ENCODE measurements at places on chromosomes 5 and 9.

DNA sequence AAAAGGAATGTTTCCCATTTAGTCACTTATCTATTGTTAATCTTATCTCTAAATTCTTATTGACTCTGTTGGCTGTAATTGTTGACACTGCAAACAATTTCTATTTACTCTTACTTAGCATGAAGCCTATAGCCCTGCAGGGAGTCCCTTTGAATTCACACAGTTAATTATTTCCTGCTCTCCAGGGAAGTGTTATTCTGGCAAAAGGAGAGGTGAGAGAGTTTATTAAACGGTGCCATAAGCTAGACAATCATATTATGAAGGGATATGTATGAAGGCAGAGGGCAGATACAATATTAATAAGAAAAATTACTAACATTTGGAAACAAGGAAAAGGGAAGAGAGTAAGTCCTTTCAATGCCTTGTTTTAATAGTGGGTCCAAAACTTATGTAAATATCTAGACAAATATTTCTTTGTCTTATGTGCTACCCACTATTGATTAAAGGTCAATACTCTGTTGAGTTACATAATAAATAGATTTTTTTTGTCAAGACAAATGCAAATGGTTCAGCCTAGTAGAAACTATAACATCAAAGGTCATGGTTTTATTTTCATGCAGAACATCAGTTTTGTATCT, 107.1 kb downstream of the CDH18 start:
- no peak for DNase-seq

- DNase-seq = no peak
These were observed 946.0 kb downstream of the NR2F1-AS1 start for GRCh38 chr5:92635001-92635461.

GRCh38 chr5:134975078-134975715, 7.5 kb downstream of the CATSPER3 start:
- peak; percentile 20 for DNase-seq

DNA sequence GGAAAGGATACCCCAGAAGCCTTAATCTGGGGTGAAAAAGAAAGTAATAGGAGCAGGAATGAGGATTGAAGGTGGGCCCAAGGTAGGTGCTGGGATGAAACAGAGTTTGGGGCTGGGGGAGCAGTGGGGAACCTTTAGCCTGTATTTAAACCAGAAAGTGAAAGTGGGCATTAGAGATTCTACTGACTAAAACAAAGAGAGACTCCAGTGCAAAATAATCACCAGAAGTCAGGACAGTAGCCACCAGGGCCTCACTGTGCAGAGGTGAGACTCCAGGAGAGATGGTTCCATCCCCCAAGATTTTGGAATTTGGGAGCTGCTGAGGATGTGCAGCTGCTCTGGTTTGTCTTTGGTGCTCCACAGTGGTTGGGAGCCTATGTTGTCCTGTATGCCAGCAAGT, 13.1 kb downstream of the DNAJB5 start:
- DNase-seq = no peak

DNA sequence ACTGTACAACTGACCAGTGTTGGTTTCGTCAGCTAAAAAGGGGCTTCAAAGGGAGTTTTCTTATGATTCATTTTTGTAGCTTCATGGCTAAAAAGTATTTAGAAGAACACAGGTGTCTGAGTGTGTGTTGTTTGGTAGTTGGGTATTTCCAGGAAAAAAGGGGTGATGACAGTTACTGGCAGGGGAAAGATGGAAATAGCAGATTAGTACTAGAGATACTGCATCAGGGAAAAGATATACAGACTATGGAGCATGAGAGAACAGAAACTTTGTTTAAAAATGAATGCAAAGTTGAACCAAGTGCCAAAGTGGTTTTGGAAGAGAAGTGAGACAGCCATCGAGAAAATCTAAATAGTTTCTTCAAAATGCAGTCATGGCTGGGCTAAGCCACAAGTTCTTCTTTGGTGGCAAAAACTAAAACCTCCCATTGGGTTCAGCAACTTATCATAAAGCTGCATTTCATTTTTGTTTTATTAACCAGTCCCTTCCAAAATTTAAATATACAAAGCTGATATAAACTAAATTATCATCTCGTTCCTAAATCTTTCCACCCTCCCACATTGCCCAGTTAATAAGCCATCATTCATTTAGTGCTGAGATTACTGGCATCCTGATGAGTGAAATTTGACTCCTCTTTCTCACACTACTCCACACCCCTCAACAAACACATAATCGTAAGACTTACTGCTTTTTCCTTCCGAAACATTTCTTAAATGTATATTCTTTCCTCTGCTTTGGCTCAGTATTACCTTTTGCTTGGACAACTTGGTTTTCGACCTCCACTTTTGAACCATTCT, 33.5 kb downstream of the ELL2 start:
- no peak for DNase-seq

DNA sequence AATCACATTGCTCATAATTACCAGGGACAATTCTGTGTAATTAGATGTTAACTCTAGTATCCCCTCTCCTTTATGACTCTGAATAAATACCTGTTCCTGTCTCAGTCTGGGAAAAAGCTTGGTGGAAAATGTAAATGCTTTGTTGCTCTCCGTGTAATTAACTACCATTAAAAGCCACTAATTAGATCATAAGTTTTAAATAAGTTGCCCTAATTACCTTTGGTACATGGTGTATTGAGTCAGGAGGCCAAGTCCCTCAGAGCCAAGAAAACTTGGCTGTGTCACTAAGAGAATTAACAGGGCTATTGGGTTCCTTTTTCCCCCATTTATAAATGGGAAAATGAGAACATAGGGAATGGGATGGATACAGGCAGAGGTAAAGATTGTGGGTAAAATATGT, 617.6 kb downstream of the TLR4 start:
- DNase-seq = no peak

DNA sequence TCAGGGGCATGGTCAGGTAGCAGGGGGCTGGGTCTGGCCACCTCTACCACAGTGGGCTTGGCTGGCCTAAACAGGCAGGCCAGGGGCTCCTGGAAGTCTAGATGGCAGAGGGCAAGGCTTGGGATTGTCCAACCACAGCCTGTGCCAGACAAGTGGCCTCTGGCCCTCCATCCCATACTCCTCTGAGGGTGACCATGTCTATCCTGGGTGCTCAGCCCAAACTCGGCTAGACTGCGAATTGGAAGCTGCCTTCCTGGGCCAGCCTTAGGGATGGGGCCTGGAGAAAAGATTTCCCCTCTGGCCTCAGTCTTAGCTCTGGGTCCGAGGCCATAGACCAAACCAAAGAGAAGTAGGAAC, 110.5 kb downstream of the PHF2 start:
- no peak for DNase-seq

DNA sequence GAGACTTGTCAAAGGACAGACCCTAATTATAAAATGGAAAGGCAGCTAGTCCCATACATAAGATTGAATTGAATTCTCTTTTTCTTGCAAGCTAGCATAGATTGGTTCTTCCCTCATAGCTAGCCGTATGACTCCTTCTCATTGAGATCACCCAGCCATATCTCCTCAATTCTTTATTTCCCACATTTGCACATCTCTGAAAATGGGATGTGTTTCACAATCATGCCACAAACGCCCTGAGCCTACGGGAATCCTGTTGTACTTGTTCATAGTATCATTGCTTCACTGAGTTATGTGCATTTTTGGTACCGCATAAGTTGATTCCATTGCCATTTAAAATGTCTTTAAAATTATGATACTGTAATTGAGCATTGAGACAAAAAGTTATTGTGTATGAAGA, 90.5 kb downstream of the PCSK1 start:
- DNase-seq = peak; percentile 43

DNA sequence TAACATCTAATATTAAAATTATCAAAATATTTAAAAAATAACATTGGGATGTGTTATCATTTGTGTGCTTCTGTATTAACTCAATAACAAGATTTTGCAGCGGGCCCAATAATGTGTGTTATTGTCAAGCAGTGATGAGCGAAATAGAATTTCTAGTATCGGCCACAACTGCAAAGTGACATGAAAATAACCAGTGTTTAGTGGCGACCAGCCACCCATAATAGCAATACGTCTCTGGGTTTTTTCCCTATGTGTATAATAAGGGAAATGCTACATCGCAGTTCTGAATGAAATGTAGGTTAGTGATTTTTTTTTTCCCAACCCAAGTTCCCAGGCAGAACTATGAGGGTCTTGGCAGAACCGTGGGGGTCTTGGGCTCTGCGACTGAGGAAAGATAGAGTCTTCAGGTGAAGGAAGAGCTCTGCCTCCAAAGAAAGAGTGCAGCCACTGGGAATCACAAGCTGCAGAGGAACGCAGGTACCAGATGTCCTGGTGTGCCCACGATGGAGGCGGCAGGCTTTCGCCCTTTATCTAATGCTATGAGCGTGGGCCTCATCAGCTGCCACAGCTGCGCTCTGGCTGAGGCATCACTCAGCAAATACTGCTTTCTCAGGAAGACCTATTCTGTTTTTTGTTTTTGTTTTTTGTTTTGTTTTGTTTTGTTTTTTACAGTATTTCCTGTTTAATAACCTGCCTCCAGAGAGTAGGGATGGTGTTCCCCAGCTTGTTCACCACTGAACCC, 235.0 kb downstream of the ROR2 start:
- no peak for DNase-seq

DNA sequence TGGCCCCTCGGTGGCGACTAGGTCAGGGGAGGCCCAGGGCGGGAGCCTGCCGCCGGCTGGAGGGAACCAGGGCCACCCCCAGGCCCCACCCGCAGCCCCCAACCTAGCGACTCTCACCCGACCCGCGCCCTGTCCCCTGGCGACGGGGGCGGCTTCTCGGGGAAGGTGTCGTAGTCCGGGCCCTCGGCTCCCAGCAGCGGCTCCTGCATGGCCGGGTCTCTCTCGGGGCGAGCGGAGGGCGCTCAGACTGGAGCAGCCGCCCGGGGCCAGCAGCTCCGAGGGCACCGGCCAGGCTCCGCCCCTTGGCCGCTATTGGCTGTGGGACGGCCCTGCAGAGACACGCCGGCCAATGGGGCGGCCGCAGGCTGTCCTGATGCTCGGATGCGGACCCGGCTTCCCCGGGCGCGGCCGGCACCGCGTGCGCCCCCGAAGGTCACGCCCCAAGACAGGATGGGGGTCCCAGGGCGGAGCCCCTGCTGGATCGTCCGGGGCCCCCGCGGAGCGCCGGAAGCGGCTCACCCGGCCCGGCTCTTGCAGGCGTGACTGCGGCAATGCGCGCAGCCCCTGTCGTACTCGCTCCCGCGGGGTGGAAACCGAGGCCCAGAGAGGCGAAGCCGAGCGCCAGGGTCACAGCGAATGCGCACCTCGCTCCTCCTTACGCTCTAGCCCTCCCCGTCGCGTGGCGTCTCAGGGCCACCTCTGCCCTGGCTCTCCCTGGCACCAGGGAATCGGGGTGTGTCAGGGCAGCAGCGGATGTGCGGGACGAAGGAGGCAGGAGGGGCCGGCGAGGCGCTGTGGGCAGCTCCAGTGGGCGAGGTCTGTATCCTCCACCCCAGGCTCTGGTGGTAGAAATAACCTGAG, at the start of gene SLC2A6:
Gene SLC2A6 (minus strand): TSS at position 249 of the 861 bp plus-strand sequence. CDS start 40 bp downstream, at position 209.
- DNase-seq = peak; percentile 49

DNA sequence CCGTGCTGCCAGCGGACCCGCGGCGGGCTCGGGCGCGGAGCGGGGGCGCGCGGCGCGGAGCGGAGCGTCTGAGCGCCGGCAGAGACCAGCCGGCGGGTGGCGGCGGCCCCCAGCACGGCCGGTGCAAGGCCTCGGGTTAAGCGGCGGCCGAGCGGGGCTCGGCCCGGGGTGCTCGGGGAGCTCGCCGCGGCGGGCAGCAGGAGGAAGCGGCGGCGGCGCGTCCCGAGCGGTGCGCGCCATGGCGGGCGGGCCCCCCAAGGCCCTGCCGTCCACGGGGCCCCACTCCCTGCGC, 150 bp downstream of the SNX30 start:
- no peak for DNase-seq

- no peak for DNase-seq
These were observed 61.4 kb downstream of the TSSK1B start for GRCh38 chr5:113373426-113373825.

DNA sequence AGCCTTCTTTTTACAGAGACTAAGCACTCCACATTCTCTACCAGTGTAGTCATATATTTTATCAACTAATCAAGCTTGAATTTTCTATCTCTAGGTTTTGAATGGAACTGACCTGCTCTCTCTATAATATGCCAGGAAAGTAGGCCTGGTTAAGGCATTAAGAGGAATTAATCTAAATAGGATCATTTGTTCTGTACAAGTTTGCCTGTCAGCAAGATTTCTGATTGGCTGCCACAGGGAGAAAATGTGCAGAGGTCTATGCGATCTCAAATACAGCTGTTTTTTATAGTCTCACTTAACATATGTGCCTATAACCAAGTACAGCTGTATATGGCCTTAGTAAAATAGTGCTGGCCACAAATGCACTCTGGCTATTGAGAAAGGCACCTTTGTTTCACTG, 418.8 kb downstream of the KDM4C start:
- no peak for DNase-seq

- DNase-seq = no peak
These were observed 193.0 kb downstream of the PRR16 start for GRCh38 chr5:120657104-120657503.

- no peak for DNase-seq
These were observed 24.6 kb downstream of the SECISBP2 start for GRCh38 chr9:89342948-89343347.

- no peak for DNase-seq
These were observed 40.8 kb downstream of the ERGIC1 start for GRCh38 chr5:172874647-172875504.

GRCh38 chr9:8437876-8438275, 638.3 kb upstream of the DMAC1 start:
- DNase-seq = no peak

DNA sequence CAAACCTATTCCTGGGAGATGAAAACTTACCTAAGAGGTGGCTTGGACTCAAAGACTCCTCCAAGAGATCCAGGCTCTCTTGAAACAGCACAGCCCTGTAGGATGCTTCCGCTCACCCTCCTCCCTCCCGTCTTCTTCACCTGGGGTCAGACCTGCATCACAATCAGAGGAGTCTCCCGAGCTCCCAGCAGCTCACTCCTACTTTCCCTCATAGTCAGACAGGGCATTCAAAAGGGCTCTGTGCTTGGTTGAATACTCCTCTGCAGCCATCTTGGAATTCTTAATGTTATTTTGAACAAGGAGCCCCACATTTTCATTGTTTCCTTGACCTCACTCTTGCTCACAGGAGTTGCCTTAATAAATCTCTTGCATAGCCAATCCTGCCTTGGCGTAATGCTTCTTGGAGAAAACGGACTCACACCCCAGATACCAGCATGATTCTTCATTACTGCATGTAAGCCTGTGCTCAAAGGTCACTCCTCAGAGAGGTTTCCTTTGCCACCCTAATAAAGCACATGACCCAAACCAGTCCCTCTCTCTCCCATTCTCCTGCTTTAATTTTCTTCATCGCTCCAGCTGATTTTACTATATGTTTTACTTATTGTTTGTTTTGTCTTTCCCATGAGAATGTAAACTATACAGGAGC, 47.1 kb upstream of the IFNK start:
- no peak for DNase-seq

GRCh38 chr5:140108093-140109017, 5.6 kb upstream of the PURA start:
- DNase-seq = peak; percentile 47

DNA sequence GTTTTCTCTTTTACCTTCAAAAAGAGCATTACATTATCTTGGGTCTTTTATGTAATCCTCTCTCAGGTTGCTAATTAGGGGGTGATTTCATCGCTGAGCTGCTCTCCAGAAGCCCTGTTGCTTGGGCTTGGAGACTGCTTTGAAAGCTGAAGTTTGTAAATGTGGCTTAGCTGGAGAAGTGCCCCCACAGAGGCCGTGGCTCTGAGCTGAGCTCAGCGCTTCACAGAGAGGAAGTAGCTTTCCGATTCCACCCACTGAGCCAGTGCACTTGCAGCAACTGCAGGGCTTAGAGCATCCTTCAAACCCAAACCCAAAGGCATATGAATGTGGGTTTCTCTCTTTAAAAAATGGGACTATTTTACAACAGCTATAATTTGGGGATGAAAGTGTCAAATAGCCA, 13.7 kb upstream of the NXNL2 start:
- no peak for DNase-seq

GRCh38 chr5:96076451-96076850, 114.8 kb upstream of the ELL2 start:
- no peak for DNase-seq

Data from MCF 10A (cell line).